ENCODE measurements at places on chromosomes 4 and X.

GRCh38 chr4:155966171-155966570 is 12.5 kb upstream of the CTSO start:
- DNase-seq = no peak

DNA sequence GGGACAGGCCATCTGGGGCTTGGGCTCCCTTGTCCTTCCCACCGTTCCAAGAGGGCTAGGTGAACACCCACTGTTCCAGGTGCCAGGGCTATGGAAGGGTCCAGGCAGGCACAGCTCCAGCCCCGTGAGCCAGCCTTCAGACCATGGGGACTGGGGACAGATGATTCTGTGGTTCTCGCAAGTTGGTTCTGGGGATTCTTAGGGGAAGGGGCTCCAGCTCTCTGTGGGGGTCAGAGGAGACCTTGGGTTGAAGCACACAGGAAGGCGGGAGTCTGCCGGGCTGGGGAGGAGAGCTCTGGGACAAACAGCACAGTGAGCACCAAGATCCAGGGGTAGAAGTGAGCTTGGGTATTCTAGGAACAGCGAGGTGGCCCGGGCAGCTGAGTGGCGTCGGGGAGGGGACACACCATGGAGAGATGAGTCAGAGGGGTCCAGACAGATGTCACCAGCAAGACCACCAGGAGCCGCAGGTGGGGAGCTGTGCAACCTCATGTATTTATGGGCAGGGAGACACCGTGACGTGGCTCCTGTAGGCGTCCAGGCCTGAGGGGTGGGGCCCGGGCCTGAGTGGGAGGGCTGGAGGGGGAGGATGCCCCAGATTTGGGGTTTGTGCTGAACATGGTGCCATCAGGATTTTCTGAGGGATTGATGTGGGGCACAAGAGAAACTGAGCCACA is 48.8 kb upstream of the HMX1 start:
- DNase-seq = no peak

GRCh38 chr4:76233967-76234678 is 17.4 kb upstream of the FAM47E start:
- DNase-seq = no peak

DNA sequence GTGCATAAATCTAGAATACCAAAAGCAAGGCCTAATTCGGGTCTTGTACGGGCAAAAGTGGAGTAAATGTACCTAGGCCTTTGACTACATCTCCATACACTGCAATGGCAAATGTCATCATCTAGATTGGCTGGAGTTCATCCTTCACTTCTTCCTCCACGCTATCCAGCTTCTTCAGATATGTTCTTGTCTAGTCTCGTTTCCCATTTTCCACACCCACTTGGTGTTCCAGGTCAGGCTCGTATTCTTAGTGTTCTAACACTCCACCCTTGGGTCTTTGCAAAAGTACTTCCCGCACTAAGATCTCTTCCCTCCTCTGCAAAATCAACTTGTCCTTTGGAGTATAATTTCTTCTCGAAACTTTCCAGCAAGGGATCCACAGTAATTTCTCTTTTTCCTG is 1.4 kb downstream of the COQ2 start:
- DNase-seq = no peak

- no peak for DNase-seq
Measured at GRCh38 chrX:107135049-107135964, 16.7 kb upstream of the RBM41 start.

Measured in NCI-H2107 (cell line).